Stimulated activated CD4-positive, alpha-beta T cell treated with anti-CD3 and anti-CD28 coated beads, Interleukin-1b, Interleukin-23, amount 100 ng/mL, for 4 hours (primary cell): ENCODE measurements at places on chromosomes 1 and 21.

DNA sequence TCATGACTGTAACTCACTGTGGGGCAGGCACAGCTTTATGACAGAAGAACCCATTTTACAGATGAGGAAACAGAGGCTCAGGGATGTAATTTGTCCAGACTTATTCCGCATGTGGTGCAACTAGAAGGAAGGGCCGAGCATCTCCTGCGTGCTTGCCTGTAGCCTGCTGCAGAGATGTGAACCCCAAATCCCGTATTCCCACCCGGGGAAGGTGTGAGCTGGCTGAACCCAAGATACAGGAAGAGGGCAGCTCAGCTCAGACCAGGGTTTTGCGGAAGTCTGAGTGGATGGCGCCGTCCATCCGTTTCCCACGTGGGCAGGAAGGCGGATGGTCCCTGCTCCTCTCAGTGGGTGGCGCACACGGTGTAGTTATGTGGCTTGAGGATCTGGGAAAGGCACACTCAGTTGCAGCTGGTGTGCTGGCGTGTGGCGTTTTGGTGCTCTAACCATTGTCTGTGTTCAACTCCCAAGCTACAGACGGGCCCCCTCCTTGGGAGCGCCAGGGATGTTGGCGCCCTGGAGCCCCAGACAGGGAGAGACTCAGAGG lies 1.2 kb downstream of the CROCC start:
- no peak for DNase-seq

- DNase-seq: no peak
These were observed 27.7 kb downstream of the VASH2 start for GRCh38 chr1:212977781-212978645.

DNA sequence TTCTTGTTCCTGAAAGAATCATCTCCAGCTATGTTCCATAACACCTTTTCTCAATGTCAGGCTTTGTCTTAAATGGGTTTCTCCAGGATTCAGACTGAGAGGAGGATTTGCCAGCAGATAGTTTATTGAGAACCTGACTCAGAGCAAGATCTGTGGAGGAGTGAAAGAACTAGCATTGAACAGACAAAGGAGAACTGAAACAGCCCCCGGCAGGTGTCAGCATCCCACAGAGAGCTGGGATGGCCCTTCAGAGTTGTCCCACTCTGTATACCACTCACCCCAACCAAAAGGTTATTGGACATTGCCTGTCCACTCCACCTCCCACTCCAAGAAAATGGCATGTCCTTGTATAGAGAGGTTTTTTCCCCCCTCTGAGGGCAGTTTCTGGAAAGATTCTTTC lies 270.7 kb downstream of the PAPPA2 start:
- DNase-seq: no peak

GRCh38 chr1:159854116-159854692 lies 8.3 kb downstream of the VSIG8 start:
- peak; percentile 20 for DNase-seq

DNA sequence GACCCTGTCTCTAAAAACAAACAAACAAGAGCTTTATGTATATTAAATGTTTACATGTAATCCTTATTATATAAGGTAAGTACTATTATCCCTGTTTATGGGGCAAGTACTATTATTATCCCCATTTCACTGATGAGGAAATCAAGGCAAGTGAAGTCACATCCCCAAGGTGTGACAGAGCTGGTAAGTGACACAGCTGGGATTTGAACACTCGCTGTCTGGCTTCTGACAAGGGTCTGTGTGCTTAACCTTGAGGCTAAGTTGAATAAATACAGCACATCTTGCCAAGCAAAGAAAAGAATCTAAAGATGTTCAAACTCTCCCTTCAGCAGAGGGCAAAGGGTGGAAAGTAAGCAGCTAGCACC lies 167.9 kb upstream of the IRF2BP2 start:
- DNase-seq: no peak

GRCh38 chr1:11693024-11693590 lies 1.6 kb downstream of the DRAXIN start:
- DNase-seq: no peak

GRCh38 chr1:67750691-67751054 lies 65.7 kb downstream of the GADD45A start:
- DNase-seq: no peak

DNA sequence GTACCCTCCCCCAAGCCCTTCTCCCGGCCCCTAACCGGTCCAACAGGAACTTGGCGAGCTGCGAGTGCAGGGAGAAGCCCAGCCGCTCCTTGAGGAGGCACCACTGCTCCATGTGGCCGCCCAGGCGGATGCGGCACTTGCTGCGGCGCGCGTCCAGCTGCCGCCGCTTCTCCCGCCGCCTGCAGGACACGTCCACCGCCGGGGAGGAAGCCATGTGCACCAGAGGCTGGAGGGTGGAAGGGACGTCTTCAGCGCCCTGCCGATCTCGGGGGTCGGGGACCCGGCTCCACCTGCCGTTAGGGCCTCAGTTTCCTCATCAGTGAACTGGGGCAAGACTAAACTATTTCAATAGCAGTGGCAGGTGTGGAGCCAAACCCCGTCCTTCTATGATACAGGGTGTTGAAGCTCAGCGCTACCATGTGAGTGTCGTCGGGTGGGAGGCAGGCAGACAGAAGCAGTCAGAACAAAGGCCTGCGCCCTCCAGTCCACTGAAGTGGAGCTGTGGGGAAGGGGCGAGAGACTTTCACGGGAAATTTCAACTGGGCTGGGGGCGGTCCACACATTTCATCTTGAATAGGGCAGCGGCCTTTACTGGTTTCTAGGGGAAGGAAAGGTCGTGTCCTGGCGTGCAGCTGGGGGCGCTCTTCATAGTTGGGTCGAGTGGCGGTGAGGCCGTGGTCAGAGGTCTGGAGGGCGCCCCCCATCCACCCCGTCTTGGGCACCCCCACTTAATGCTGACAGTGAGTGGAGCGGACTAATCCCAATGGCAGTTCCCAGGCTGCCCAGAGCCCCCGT lies 592 bp downstream of the ZNF692 start:
- peak; percentile 26 for DNase-seq

GRCh38 chr1:43305461-43305860 lies 4.7 kb downstream of the TIE1 start:
- no peak for DNase-seq
